ENCODE measurements at places on chromosomes 2 and 18. TPM values are rescaled to one million over a fixed set of nuclear protein-coding genes. Genes with fewer than 3 reads are reported as not detected.

ERCC3 gene
- 30.0 TPM for total RNA-seq

PARD3B gene
- total RNA-seq: 7.0 TPM

CTLA4 gene
- not detected for total RNA-seq

SLC66A2 gene
- total RNA-seq: 39.0 TPM

STPG4 gene
- 0.09 TPM for total RNA-seq

SERPINB7 gene
- total RNA-seq: not detected
